ENCODE measurements at places on chromosomes 5 and 9.

- DNase-seq, result no peak
These were observed 961.3 kb upstream of the CTNND2 start for GRCh38 chr5:12865529-12865928.

GRCh38 chr9:137709411-137710101 is 90.8 kb downstream of the EHMT1 start:
- no peak for DNase-seq

DNA sequence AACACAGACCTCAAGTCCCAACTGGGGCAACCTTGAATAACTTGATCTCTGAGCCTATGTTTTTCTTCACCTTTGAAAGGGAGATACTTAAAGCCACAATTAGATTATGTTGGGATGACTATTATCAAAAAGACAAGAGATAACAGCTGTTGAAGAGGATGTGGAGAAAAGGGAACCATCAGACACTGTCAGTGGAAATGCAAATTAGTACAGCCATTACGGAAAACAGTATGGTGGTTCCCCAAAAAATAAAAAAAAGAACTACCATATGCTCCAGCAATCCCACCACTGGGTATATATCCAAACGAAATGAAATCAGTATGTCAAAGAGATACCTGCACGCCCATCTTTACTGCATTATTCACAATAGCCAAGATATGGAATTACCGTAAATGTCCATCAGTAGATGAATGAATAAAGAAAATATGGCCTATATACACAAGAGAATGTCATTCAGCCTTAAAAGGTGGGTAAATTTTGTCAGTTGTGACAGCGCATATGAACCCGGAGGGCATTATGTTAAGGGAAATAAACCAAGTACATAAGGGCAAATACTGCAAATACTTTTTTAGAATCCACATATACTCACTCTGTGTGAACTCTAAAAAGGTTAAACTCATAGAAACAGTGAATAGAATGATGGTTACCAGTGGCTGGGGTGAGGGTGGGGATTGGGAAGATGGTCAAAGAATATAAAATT is 12.7 kb downstream of the FAT2 start:
- no peak for DNase-seq

- no peak for DNase-seq
These were observed 68.5 kb upstream of the RAI14 start for GRCh38 chr5:34587355-34588241.

DNA sequence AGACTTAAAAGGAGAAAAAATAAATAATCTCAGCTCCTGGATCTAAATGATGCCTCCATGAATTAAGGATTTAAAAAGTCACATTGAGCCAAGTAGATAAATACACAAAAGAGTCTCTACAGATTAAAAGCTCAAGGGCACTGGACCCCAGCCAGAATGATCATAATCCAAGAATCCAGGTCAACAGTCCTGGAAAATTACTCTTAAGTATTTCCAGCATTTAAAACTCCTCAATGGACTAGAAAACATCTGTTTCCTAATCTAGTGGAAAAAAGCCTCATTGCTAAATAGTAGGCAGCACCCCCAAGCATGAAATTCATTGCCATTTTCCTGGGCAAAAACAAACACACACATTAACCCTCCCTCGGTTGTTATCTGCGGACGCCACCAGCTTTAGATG is 96.8 kb downstream of the FRMD3 start:
- no peak for DNase-seq

- DNase-seq, result no peak
These were observed 45.3 kb downstream of the FBXW11 start for GRCh38 chr5:171961117-171961516.

DNA sequence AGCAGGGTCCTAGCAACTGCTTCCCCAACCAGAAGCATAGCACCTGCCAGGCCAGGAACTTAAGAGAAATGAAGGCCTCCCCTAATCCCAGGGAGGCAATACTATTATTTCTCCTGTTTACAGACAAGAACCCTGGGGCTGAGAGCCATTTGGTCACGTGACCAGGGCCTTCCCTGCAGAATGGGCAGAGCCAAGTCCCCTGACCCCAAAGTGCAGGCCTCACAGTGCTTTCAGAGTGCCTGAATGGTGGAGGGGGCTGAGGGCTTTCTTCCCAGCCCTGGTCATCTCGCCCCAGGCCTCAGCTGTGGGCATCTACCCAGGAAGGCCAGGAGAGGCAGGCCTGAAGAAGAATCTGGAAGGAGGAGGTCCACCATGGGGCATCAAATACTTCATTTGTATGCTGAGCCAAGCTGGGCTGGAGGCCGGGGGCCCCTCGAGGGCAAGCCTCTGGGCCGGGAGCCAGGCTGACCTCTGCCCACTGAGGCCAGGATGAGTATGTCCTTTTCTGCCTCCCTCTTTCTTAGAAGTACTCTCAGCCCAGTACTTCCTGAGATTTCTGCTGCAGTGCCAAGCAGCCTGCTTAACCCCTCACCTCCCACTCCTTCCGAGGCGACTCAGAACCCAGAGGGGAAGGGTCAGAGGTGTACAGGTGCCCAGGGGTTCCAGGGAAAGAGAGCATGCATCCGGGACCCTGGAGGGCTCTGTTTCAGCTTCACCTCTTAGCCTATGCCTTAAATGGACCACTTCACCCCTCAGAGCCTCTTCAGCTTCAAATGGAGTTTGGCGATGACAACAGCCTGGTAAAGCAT is 18.9 kb upstream of the DUSP1 start:
- DNase-seq, result no peak

GRCh38 chr5:77630114-77630680 is 8.3 kb downstream of the OTP start:
- DNase-seq, result no peak

- no peak for DNase-seq
These were observed 20.1 kb upstream of the MARCHF6 start for GRCh38 chr5:10333154-10334006.

Data from naive thymus-derived CD4-positive, alpha-beta T cell (primary cell).